ENCODE measurements at places on chromosomes 12 and 14.
A peak's percentile ranks its signal among the peaks of the same experiment; 100 is the strongest.

DNA sequence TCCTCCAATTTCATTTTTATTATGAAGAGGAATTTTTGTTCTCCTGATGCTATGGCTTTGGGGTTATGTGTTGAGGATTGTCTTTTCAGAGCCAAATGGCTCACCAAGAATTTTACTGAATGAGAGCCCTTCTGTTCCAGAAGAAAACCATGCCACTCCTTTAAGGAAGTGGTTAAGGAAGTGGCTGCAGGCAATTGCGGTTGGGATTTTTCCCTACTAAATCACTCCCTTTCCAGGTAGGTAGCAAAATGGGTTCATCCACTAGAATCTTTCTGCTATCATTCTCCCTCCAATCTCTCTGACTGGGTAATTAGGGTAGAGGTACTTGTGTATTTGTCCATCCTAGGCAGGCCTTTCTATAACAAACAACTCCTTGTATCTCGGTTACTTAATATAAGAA is 163.1 kb downstream of the TTC8 start:
- no peak for DNase-seq

- DNase-seq, result no peak
Measured at GRCh38 chr12:118319627-118320026, 53.1 kb downstream of the TAOK3 start.

- DNase-seq, result no peak
Measured at GRCh38 chr12:103442182-103442555, 53.6 kb downstream of the C12orf42 start.

DNA sequence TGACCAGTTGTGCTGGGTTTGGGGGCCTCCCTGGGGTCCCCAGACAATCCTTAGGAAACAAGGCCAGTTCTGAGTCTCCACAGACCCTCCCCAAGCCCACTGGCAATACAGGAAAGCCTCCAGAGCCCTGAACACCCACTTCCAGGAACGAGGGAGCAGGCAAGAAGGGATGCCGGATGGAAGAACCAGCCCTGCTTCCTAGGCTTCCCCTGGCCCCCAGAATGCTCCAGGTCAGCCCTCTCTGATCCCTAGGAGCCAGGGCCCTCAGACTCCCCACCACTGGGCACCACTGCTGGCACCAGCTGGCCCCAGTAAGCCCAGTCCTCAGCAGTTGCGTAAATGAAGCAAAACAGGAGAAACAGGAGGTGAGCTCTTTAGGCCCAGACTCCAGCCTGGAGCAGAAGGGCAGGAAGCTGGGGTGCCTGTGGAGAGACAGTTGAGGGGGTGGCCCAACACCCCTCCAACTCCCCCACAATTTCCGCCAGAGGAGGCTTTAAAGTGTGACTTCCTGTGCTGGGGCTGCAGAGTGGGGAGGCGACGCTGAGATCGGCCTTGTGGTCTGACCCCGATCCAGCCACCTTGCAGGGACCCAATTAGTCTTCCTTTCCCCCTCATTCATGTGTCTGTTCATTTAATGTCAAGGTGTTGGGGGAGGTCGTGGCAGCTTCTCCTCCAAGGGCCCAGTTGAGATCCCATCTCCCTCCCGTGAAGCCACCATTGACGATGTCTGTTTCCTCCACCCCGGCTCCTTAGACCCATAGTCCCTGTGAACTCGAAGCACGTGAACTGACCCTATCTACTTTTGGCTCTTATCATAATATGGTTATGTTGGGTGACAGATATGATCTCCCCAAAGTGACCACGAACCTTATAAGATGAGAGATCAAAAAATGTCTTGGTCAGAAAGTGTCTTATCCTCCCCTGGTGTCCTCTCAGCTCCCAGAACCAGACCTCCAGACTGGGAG is 4.7 kb downstream of the TNFRSF1A start:
- no peak for DNase-seq

GRCh38 chr12:59023861-59024424 is 103.6 kb upstream of the LRIG3 start:
- no peak for DNase-seq

- DNase-seq, result peak; percentile 20
Measured at GRCh38 chr12:89461649-89462612, 62.7 kb downstream of the GALNT4 start.

GRCh38 chr14:71116568-71117122 is 209.4 kb downstream of the PCNX1 start:
- no peak for DNase-seq

GRCh38 chr14:57480051-57480450 is 13.6 kb downstream of the CCDC198 start:
- DNase-seq, result peak; percentile 31

- DNase-seq, result no peak
Measured at GRCh38 chr12:92288561-92288960, 142.9 kb upstream of the BTG1 start.

DNA sequence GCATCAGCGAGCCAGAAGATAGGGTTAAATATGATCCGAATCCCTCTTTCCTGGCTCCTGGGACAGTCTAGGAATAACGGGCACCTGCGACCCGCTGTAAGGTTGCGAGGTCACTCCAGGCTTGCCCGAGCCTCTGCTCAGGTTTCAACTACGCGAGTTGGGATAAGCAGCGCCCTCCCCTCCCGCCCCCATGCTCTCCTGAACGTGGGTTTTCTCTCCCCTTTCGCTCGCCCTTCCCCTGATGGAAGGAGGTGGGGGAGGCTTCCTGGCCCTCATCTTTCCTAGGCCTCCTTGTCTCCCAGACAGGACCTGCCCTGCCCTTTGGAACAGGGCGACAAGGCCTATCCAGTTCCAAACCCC is 753 bp upstream of the ATP5MC2 start:
- peak; percentile 64 for DNase-seq

GRCh38 chr12:116594325-116595038 is 35.3 kb downstream of the MAP1LC3B2 start:
- no peak for DNase-seq

DNA sequence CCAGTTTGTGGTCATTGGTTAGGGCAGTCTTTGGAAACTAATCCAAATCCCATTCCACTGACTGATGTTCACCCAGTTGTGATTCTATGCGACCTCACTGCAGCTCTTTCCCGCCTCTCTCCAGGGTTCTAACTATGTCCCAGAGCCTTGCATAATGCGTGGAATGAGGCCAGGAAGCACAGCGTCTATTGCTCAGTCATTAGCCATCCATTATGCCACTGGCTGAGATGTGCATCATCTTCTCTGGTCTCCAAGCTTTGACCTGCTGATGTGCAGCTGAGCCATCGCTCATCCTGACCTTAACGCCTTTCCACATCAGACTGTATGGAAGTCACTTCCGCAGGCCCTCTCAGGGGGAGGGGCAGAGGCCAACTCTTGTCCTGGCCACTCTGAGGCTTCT is 115.4 kb upstream of the VRK1 start:
- no peak for DNase-seq

- no peak for DNase-seq
Measured at GRCh38 chr12:50344245-50344644, 52.2 kb downstream of the FAM186A start.

DNA sequence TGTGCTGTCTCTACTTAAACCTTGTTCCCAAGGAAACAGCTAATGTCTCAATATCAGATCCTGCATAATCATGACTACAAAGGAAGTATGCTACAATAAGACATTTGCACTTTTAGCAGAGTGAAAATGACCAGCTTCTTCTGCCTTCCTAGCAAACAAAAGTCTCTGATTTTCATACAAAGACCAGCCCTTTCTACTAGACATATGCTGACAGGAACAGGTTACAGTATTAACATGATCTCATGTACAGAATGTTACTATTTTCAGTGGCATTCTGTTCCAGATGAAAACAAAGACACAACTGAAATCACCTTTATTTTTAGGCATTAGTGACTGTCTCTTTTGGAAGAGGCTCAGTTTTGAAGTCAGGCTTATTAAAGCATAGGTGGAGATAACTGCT is 228.6 kb downstream of the MED13L start:
- no peak for DNase-seq

DNA sequence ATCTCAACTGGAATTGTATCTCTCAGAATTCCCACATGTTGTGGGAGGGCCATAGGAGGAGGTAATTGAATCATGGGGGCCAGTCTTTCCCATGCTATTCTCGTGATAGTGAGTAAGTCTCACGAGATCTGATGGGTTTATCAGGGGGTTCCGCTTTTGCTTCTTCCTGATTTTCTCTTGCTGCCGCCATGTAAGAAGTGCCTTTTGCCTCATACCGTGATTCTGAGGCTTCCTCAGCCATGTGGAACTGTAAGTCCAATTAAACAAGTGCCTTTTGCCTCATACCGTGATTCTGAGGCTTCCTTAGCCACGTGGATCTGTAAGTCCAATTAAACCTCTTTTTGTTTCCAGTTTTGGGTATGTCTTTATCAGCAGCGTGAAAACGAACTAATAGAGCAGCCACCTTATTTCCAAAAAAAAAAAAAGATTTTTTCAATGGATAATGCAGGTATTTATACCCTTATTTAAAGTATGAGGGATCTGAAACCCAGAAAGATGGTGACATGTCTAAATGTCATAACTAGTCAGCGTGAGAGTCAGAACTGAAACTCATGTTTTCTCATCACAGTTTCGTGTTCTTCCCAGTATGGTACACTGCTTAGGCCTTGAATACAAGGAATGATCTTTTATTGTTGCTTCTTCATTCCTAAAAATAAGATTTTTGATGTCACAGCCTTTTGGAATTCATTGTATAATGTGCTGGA is 89.6 kb downstream of the ERC1 start:
- DNase-seq, result no peak
